ENCODE measurements at places on chromosomes 5 and 9.

DNA sequence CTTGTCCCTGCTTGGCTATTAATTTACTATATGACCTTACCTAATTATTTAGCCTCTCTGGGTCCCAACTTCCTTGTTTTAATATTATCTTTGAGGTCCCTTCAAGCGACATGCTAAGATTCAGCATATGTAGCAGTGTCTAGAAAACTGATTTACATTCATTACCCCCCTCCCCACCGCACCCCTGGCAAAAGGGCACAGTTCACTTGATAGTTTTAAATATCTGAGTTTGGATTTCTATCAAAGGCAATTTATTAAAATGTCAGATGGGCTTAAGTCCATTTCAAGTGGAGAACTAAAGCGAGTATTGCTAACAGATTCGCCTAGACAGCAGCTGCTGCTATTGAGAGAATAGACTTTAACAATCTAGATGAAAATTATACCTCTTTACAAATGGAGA, 3.9 kb downstream of the CEMIP2 start:
- DNase-seq = no peak

- no peak for DNase-seq
Observed at GRCh38 chr5:38323645-38324295, 65.4 kb downstream of the EGFLAM start.

DNA sequence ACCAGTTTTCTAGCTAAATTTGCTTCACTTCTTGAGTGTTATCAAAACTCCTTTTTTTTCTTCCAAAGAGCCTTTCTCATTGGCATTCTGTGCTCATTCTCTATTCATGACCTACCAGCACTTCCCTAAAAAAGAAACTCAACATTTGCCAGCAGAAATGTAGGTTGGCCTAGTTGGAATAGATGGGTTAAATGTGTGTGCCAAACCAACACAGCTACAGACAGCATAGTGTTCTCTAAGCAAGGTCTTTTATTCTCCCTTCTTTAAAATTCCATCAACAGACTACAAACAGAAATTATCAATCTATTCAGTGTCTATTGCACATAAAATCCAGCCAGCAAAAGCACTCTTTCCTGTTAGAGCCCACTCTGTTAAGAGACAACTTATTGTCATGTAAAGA, 255.8 kb upstream of the PUM3 start:
- DNase-seq = no peak

DNA sequence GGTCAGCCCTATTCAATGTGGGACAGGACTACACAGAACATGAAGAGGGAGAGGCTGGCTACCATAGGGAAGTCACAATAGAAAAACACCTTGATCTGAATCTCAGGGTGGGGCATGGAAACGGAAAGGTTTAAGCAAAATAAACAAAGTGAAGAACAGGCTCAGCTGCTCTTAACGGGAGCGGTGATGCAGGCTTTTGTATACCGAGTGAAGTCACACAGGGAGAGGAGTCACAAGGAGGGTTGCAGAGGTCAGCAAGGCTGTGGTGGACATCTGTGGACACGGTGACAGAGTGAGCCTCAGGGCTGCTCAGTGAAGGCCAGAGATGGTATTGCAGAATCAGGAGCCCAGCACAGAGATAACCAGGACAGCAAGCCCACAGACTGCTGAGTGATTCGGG, 30.6 kb upstream of the SEMA4D start:
- DNase-seq = no peak

DNA sequence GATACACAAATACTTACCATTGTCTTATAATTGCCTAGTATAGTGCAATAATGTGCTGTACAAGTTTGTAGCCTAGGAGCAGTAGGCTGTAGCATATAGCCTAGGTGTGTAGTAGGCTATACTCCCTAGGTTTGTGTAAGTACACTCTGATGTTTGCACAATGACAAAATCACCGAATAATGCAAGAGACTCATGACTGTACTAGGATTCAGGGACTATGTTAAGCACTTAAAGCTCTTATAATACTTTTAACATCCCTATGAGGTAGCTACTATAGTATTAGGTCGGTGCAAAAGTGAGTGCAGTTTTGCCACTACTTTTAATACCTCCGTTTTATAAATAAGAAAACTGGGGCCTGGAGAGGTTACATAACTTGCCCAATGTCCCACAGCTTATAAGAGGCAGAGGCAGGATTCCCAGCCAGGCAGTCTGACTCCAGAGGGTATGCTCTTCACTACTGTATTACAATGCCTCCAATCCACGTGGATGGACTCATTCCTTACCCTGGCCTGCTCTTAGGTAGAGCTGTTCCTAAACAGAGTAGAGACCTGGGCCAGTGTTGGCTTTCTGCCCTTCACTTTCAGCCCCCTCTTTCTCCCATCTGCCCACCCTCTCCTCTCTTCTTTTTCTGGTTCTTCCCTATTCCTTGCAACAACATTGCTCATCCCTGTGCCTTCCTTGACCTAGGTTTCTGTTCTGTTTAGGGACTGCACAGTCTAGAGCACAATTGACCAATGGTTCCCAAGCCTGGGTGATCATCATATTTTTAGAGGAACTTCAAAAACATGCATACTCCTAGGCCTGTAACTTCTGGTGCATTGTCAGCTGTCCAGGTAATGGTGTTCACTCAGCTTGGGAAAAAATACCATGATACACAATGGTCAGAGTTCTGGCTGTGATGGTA, 114.0 kb downstream of the CARTPT start:
- no peak for DNase-seq

- DNase-seq = no peak
Observed at GRCh38 chr9:110141227-110141793, 66.6 kb downstream of the C9orf152 start.

DNA sequence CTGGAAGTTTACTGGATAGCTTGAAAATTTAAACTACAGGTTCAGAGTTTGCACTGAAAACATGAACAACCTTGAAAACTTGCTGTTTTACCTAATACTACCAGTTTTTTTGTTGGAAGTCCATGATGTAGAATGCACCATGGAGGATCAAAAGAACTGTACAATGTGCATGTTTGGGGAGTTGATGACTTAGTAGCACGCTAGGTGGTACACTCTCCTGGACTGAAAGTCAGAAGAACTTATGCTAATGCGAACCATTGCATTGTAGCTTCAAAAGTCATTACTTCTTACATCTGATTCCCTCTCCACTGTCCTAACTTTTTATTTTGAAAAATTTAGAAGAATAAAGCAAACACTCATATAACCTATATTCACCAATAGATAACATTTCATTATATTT, 211.0 kb downstream of the OSTF1 start:
- DNase-seq = no peak

DNA sequence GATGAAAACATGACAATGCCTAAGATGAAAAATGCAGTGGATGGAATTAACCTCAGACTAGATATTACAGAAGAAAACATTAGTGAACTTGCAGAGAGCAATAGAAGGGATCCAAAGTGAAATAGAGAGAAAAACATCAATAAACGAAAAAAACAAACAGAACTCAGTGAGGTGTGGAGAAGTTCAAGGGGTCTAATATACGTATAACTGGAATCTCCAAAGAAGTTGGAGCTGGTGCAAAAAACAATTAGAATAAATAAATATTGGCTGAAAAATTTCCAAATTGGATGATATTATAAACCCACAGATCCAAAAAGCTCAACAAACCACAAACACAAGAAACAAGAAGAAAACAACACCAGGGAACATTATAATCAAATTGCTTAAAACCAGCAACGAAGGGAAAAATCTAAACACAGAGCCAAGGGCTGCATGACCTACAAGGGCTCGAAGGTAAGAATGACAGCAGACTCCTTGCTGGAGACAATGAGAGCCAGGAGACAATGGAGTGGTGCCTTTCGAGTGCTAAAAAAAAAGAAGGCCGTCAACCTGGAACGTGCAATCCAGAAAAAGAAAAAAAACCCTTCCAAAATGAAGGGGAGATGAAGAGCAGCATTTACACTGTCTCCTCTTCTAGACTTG, 11.8 kb downstream of the FAM163B start:
- no peak for DNase-seq

DNA sequence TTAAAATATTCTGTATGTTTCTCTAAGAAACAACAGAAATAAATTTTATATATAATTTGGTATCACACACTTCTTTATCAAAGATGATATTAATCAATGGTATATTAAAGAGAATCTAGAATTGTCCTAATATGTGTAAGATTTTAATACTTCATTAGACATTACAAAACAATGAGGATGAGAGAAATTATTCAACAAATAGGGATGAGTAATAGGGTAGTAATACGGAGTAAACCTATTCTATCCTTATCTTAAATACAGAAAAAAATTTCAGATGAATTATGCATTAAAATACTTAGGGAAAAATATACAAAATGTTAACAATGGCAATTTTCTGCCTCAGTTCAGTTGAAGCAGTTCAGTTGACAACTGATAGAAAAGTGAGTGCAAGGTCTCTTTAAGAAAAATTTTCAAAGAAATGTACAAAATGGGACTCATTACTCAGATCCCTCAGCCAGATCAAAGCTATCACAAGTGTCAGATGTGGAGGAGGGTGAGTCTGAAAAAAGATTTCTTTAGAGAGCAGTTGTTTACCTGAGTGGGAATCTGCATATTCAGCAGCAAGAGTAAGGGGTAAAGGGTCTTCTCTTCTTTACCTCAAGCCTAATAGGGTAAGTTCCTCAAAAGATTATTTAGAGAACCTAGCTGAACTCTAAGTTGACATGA, 56.7 kb upstream of the GCNT4 start:
- no peak for DNase-seq

- no peak for DNase-seq
Observed at GRCh38 chr5:142697356-142698255, 11.7 kb upstream of the FGF1 start.

- no peak for DNase-seq
Observed at GRCh38 chr5:171623551-171624097, 162.0 kb upstream of the SMIM23 start.

DNA sequence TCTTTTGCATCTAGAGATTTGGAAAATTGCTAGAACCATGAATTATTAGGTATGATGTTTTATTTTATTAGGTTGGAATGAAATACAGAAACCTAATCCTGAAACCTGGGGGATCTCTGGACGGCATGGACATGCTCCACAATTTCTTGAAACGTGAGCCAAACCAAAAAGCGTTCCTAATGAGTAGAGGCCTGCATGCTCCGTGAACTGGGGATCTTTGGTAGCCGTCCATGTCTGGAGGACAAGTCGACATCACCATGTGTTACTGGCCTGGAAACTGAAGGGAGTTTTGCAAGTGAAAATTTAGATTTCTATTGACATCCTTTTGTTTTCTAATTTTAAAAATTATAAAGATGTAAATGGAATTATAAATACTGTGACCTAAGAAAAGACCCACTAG, 100.7 kb downstream of the NLN start:
- DNase-seq = no peak

Data from central memory CD8-positive, alpha-beta T cell (primary cell).